Effector CD8-positive, alpha-beta T cell (primary cell): ENCODE measurements at places on chromosomes 5 and 9.
A peak's percentile ranks its signal among the peaks of the same experiment; 100 is the strongest.

DNA sequence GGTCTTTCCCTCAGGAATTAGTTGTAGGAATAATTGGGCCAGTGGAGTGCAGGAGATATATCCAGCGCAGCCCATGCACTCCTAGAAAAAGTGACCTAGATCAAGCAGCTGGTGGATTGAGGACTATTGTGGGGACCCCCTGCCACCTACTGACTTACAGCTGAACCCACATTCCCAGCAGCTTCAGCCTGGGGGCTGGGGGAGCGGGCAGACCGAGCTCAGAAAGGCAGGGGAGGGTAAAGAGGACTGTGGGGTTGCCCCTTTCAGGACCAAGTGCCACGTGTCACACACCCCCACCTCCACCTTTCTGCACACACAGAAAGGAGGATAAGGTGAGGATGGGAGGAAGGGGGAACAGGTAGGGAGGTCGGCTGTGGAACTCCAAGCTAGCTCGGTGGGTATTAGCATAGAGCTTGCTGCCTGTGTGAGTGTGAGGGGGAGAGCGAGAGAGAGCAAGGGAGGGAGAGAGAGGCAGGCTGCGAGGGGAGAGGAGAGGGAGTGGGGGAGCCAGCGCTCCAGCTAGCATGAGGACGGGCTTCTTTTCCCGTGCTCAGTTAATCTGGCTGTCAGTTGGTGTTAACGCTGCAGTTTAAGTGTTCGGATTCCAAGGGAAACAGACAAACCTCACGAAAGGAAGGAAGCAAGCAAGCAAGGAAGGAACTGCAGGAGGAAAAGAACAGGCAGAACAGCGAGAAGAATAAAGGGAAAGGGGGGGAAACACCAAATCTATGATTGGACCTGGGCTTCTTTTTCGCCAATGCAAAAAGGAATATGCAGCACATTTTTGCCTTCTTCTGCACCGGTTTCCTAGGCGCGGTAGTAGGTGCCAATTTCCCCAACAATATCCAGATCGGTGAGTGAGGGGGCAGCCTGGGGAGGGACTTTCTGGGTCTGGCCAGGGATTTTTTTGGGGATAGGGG lies at the start of gene GRIA1:
Gene GRIA1 (plus strand): TSS at position 553 of the 920 bp plus-strand sequence.
- DNase-seq = no peak

DNA sequence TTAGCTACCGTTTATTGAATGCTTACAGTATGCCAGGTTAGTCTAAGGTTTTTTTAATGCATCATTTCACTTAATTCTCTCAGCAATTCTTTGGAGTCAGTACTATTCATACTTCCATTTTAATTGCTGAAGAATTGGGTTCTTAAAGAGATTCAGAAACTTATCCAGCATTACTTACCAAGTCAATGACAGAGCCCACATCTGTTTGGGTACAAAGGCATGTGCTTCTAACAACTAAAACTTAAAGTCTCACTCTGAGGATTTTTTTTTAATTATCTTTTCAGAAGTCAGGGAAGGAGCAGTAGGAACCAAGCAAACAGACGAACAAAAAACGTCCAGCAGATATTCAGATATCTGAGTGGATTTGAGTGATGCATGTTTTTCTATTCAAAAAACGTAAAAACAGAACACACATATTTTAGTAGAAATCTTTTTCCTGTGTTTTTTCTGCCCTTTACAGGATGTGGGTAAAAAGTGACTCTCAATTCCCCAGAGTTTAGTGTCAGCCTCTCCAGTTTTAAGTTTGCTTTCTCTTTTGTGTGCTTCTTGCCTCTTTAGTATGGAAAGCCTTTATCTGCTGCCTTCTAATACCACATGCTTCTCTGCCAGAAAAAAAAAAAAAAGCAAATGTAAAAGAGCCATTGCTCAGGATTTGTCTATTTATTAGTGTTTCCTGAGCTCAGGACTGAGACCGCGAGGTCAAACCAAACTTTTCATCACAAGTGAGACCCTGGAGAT lies 118.0 kb downstream of the PRKACG start:
- no peak for DNase-seq

DNA sequence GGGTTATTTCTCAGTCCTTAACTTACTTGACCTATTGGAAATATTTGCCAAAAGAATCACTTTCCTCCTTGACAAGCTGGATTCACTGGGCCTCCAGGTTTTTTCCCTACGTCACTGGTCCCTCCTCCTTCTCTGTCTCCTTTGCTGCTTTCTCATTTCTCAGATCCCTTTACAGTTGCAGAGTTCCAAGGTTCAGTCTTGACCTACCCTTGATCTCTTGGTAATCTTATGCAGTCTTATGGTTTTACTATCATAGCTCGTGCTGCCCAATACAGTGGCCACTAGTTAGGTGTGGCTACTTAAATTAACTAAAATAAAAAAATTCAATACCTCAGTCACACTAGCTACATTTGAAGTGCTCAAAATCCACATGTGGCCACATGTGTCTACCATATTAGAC lies 11.4 kb downstream of the SLC38A9 start:
- DNase-seq = no peak

- DNase-seq = peak; percentile 6
Measured at GRCh38 chr5:173618927-173619519, 2.6 kb upstream of the BOD1 start.
